ENCODE measurements at places on chromosomes 5 and 9.

GRCh38 chr9:37066139-37066725 lies 32.2 kb upstream of the PAX5 start:
- DNase-seq: no peak

- DNase-seq: peak; percentile 33
Observed at GRCh38 chr5:95711501-95712346, 19.4 kb upstream of the RHOBTB3 start.

- no peak for DNase-seq
Observed at GRCh38 chr9:6467006-6467625, 54.1 kb downstream of the UHRF2 start.

DNA sequence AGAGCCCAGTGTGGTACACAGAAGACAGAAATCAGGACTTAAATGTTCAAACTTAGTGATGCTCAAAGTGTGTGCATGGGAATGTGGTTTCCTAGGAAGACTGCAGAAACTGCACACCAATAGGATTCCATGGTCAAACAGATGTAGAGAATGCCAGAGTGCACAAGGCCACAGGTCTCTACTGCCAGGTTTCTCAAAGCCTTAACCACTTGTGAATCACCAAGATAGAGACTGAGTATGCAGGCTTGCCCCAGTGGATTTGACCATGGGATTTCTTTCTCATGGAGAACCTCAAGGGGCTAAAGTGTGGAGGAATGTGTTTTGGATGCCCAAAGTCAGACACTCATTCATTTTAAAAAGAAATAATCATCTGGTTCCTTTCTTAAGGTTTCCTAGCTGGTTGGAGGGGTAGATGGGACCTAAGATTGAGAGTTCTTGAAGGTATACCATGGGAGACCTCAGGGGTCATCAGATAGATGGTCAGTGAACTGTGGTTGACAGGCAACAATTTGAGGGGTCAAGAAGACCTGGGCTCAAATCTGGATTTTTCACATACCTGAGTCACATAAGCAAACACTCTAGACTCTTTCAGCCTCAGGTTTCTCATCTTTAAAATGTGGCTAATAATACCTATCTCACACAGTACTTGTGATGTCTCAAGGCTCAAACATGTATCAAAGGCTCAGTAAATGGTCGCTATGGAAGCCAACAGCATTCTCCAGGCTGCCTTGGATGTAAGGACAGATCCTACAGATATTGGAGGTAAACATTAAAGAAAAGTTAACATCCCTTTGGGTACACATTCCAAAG lies 81.1 kb downstream of the BOD1 start:
- no peak for DNase-seq

DNA sequence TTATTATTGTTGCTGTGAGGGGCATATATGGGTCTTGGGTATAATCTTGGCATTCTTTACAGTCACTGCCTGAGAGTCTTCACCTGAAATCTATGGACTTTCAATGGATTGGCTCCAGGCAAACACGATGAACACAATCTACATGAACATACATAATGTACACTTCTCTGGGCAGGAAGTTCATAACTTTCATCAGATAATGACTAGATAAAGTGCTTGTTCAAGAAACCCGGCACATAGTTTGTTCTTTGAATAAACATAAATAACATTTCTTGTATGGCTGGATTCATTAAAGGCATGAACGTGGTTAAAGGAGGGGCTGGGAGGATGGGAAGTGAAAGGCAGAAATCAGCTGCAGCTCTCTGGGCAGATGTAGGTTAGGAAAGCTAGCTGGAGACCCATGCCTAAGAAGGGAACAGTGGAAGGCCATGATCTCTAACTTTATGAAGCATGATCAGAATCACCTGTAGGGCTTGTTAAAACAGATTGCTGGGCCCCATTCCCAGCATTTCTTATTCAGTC lies 306.9 kb upstream of the EFNA5 start:
- no peak for DNase-seq

DNA sequence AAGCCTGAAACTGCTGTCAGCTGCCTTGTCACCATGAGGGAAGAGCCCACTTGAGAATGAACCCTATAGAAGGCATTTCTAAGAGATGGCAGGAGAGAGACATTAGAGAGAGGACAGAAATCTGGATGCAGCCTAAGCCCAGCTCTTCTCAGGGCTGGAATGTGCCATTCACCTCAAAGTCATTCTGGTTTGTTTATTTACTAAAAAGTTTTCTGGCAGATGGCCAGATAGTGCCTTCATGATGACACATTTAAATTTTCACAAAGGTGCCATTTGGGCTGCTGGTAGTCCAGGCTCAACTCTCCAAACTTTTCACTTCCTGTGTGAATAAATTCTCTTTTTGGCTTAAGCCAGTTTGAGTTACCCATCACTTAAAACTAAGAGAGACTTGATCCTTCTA lies 144.6 kb upstream of the ZNF366 start:
- no peak for DNase-seq

GRCh38 chr9:105828596-105829213 lies 134.4 kb downstream of the TMEM38B start:
- DNase-seq: no peak

GRCh38 chr5:119328753-119329602 lies 26.8 kb upstream of the TNFAIP8 start:
- DNase-seq: no peak

- DNase-seq: peak; percentile 81
Observed at GRCh38 chr9:128412120-128412790, 8.4 kb upstream of the CERCAM start.

GRCh38 chr9:98686961-98687855 lies 21.5 kb downstream of the GABBR2 start:
- DNase-seq: no peak

DNA sequence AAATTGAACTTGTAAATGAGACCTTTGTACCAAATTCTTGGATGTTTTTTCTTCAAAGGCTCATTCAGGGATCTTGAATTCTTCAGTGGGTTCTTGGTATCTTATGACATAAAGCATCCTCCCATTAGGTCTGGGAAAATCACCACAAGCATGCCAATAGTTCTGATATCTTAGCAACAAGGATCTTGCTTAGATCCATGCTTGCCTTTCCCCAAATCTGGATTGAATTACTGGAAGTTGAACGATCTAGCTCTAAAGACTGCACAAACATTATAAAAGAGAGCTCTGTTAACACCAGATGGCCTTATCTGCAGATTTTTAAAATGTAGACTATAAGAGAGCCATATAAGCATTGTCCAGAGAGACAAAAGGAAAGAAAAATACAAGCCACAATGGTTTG lies 266.3 kb downstream of the RAB3C start:
- DNase-seq: no peak

GRCh38 chr9:89410022-89410421 lies 87.9 kb downstream of the SEMA4D start:
- DNase-seq: no peak

GRCh38 chr9:106752581-106752980 lies 110.4 kb upstream of the ZNF462 start:
- no peak for DNase-seq

DNA sequence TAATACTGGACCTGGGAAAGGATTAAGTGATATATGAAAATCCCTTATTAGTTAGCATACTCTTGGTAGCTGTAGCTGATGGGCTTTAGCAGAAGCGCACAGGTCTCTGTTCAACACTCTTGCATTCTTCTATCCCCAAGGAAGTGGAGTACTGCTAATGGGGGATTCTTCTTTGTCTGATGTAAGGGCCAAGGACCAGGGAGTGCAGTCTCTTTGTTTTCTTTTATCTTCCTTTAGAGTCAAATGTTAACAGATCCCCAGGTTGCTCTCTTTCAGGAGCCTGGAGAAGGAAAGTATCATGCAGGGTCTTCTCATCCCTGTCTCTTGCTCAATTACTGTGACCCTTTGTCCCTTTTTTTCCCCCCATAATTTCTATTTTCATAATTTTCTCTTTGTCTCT lies 1146.9 kb upstream of the DMAC1 start:
- DNase-seq: peak; percentile 45

GRCh38 chr9:93197670-93198069 lies 13.7 kb downstream of the WNK2 start:
- no peak for DNase-seq

DNA sequence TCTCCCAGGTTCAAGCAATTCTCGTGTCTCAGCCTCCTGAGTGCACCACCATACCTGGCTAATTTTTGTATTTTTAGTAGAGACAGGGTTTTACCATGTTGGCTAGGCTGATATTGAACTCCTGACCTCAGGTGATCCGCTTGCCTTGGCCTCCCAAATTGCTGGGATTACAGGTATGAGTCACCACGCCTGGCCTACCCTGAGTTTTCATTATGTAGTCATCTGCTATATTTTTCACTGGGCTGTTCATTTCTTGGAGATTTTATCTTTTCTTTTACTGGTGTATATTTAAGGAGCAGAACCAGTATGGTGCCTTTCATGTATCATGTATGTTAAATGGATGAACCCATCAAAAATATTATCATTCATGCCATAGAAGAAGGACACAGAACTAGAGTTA lies 377.0 kb upstream of the ACTBL2 start:
- DNase-seq: no peak

DNA sequence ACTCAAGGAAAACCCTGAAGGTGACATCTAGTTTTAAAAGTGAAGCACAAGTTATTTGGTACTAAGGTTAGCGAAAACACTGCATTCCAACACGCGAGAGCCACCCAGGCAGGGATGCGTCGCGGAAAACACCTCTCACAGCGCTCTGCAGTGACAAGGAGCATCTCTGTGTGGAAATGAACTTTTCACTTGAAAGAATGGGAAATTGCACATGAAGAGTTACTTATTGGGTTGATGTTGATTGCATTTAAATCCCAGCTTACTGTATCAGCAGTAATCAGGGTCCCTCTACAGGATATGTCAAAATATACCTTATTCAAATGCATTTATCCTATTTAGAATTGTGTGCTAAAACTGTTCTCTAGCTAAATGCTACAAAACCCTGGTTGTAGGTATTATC lies 144.4 kb downstream of the BNC2 start:
- DNase-seq: peak; percentile 27

GRCh38 chr9:136655536-136656182 lies 7.1 kb upstream of the EGFL7 start:
- DNase-seq: no peak

GRCh38 chr9:101449071-101449721 lies 13.6 kb upstream of the ALDOB start:
- peak; percentile 91 for DNase-seq

- no peak for DNase-seq
Observed at GRCh38 chr5:59592101-59592500, 301.4 kb downstream of the PDE4D start.

DNA sequence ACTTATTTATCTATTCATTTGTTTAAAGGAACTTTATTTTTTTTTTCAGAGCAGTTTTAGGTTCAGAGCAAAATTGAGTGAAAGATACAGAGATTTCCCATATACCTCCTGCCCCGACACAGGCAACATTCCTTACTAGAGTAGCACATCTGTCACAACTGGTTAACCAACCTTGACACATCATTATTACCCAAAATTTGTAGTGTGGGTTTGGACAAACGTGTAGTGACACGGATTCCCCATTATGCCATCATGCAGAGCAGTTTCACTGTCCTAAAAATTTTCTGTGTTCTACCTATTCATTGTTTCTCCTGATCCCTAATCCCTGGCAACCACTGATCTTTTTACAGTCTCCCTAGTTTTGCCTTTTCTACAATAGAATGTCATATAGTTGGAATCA lies 57.3 kb upstream of the LHFPL2 start:
- no peak for DNase-seq

GRCh38 chr9:2085716-2086115 lies 70.6 kb downstream of the SMARCA2 start:
- no peak for DNase-seq

DNA sequence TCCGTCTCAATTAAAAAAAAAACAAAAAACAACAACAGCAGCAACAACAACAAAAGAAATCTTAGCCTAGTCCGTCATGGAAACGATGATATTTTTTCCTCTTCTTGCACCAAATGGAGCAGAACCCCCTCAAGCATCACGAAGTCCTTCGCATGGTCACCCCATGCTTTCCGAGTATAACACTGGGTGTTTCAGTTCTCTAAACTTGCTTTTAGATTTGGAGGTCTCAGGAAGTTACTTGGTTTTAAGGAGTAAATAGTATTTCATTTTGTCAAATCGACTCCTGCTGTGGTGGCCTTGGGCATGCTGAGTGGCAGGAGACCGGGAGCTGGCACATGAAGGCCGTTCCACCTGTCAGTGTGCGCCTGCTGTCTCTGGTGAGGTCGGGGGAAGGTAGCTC lies 118.5 kb upstream of the CACNA1B start:
- no peak for DNase-seq

DNA sequence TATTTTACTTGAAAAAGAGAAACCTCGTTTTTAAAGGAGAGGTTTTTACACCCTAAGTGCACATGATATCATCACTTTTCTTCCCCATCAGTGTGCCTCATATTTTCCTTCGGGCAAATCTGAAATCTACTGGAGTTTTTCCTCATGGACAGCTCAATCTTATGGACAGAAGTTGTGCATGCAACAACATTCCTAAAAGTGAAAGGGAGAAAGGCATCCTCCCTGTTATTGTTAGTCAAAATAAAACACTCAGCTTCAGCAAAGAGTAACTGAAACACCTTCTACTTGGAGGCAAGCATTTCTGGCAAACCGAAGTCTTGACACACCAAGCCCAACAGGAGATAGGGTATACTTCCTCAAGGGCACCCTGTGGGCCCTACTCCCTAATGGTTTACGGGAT lies 217.9 kb downstream of the BNC2 start:
- DNase-seq: no peak
